HFFc6 (cell line): ENCODE measurements at places on chromosomes 7 and 10.

DNA sequence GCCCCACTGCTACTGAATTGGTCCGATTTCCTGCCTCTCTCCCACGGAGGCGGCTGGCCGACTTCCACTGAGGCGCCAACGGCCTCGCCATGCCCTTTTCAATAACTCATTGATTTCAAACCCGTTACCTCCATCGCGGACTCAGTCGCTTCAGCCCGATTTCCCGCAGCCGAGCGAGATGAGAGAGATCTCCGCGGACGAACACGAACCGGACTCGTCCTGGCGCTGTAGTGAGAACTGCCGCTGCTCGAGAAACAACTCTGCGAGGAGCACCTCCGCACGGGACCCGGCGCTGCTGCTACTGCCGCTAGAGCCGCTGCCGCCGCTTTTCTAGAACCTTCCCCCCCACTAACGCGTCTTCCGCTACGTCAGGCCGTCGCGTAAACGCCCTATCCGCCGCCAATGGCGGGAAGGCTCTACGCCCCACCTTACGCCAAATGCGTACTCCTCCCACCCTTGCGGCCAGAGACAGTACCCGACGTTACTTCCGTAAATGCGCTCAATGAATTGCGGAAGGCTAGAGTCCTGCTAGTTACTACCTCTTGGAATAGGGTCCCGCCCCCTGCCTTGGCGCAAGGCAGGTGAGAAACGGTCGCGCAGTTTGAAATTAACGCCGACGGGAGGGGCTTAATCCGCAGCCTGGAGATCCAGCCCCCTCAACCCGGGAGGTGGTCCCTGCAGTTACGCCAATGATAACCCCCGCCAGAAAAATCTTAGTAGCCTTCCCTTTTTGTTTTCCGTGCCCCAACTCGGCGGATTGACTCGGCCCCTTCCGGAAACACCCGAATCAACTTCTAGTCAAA is at the start of gene HNRNPA2B1:
Gene HNRNPA2B1 (minus strand): TSS at position 303 of the 803 bp plus-strand sequence. CDS start 169 bp downstream, at position 134.
- DNase-seq, result peak; percentile 92

DNA sequence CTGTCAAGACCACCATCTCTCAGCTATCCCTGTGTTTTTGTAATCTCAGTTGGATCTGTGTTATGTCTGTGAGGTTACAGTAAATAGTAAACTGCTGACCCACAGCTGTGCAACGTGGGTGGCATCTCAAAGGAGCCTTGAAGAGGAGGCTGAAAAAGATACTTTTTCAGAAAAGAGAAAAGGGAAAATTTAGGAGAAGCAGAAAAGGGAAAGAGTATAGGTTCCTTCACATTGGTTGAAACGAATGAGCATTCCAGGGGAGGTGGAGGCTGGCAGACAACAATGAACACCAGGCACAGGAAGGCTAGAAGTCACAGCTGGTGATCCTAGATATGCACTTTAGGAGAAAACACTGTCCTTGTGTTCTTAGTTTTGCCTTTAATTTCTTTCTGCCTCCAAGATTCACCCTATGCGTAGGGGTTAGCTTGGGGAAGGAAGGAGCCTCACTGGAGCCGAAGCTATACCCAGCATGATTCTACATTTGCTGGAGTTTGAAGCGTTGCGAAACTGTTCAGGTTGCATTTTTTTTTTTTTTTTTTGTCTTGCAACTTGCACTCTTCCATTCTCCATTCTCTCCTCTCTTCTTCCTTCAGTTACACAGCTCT is 18.3 kb downstream of the CPED1 start:
- DNase-seq, result no peak

- DNase-seq, result peak; percentile 70
Observed at GRCh38 chr10:101782811-101783735, at the start of gene NPM3. TSS of gene NPM3 (minus strand) at chr10:101783446. CDS start at chr10:101783390, 56 bp downstream.

DNA sequence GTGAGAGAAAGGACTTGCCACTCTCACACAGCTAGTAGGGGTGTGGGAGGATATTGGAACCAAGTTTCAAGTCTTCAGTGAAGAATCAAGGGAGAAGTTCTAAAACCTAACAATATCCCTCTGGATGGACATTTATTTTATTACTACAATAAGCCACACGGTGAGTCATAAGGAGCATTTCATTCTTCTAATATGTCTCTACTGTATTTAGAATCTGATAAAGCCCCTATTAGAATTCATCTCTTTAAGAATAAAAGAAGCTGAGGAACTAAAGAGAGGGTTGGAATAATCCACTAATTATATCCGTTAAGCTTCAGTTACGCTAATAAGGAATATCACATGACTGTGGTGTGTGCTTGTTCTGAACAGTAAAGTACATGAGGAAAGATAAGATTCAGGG is 40.9 kb upstream of the ATRNL1 start:
- DNase-seq, result no peak

DNA sequence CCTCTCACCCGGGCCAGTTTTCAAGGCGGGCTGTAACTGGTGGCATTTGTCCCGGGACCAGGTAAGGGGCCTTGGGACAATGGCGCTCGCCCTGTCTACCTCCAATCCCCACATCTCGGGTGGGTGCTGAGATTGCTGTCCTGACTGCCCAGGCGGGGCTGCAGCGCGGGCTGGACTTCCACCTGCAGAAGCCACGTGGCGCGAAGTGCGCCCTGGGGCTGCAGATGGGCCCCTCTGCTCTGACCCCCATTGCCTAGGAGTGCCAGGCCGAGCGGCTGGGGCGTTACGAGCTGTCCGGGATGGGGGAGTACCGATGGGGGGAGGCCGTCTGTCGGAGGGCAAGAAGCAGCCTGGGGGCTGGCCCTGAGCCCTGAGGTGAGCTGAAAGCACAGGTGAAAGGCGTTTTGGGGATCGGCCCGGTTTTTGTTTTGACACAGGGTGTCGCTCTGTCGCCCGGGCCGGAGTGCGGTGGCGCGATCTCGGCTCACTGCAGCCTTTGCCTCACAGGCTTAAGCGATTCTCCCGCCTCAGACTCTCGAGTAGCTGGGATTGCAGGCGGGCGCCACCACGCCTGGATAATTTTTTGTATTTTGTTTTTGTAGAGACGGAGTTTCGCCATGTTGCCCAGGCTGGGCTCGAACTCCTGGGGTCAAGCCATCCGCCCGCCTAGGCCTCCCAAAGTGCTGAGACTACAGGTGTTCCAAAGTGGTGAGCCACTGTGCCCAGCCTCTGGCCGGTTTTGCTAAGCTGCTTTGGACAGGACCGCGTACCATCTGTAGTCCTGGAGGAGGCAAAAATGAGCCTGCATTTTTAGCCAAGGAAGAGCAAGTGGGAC is at the start of gene SFXN2:
Gene SFXN2 (plus strand): TSS at position 16 of the 835 bp plus-strand sequence. CDS start 12,001 bp downstream, outside the sequence.
- DNase-seq, result no peak
